ENCODE measurements at places on chromosomes 13 and 19.

DNA sequence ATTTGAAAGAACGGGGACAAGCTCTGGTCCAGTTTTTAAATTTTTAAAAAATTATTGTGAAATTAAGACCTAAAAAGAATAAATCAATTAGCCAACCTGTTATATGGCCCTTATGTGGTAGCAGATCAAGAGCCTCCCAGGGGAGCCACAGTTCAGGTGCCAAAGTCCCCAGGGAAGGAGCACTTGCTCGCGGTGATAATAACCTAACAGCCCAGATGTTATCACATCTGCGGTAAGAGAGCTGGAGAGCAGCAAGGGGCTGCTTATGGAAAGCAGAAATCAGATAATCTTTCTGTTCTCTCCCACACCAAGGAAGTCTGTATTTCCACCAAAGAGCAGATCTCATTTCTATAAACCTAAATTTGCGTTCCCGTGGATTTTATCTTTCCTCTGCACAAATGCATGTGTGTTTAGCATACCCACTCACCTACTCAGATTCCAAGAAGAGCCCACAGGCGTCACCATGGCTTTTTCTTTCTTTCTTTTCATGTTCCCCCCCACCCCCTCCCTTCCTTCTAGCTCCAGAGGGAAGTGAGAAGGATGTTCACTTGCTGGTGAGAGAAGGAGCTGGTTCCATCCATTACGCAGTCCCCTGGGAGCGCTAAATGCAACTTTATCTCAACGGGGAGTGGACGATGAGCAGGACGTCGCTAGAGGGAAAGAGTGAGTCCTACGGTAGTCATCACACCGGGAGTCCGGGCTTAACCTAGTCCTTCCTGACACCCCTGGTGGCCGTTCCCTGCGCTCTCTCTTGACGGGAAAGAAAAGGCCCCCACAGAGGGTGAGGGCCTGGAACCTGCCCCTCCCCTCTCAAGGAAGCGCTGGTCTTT, 1.6 kb upstream of the POU4F1 start:
- peak; percentile 58 for DNase-seq

DNA sequence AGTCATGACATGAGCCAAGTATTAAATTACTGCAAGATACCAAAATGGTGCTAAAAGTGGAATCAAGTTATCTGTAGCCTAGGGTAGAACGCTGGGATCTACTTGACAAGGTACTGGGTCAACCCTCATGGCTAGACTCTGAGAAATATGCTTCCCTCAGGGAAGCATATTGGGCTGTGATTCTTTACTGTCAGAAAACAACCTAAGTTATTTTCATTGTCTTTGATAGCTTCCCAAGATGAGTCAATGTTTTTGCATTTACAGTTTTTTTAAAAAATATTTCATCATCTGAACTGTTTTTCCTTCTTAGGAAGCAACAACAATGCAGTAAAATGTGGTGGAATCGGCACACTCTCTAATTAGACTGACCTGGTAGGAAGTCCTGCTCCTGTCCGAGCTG, 218.0 kb downstream of the RGCC start:
- no peak for DNase-seq

DNA sequence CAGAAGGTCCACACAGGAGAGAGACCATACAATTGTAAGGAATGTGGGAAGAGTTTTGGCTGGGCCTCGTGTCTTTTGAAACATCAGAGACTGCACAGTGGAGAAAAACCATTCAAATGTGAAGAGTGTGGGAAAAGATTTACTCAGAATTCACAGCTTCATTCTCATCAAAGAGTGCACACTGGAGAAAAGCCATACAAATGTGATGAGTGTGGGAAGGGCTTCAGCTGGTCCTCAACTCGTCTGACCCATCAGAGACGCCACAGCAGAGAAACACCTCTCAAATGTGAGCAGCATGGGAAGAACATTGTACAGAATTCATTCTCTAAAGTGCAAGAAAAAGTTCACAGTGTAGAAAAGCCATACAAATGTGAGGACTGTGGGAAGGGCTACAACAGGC, 5.4 kb upstream of the ZNF225 start:
- DNase-seq: no peak

- DNase-seq: no peak
Observed at GRCh38 chr19:42196011-42197001, 21.2 kb downstream of the DEDD2 start.

DNA sequence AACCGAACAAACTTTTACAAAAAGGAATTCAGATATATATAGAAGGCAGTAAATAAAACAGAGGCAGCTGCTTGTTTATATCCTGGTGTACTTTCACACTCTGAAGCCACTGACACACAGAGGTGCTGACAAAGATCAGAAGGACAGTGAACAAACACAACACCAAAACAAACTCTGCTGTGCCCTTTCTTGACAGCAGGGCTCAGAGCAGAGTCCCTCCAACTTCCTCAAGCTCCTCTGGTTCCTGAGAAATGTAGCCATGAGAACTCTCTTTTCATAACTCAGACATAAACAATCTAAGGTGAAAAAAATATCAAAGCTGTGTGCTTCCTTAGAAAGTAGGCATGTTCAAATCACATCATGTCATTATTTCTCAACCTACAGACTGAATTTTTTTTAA, 1052.8 kb upstream of the SPRY2 start:
- no peak for DNase-seq

GRCh38 chr13:107250628-107251027, 682.7 kb upstream of the ARGLU1 start:
- DNase-seq: no peak

DNA sequence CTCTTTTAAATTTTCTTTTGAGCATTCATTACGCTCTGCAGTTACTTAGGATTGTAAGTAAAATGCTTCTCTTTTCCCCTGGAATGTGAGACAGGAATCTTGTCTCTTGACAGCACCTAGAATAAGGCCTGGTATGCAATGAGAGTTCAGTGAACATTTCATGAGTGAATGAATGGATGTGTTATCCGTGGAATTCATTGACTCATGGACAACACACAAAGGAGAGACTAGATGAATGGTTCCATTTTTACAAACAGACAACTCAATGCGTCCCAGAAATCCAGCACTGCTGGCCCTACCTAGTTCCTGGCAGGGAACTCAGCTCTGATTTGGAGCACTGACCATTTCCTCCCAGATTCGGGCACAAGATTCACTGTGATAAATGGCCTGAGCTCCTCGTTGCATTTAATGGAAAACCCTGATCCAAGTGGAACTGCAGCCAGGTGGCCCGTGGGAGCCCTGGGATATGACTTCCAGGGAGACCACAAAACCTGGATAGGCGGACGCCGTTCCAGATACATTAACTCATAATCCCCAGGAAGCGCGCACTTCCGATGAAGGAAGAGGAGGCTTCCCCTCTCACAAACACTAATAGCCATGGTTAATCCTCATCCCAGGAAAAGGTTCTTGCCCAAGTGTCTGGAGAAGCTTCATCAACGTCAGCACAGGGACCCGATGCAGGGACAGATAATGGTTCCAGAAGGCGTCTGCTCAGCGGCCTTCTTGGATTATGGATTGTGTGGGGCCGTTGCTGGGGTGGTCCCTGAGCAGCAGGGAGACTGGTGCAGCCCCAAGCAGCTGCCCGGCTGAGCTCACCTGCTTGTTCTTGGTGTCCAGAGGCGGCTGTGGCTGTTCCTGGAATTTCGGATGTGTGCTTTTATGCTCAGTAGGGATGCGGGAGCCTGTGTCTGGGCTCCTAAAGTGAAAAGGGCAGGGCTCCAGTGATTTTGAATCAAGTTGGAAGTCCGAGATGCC, 211.1 kb upstream of the TSHZ3 start:
- DNase-seq: no peak

DNA sequence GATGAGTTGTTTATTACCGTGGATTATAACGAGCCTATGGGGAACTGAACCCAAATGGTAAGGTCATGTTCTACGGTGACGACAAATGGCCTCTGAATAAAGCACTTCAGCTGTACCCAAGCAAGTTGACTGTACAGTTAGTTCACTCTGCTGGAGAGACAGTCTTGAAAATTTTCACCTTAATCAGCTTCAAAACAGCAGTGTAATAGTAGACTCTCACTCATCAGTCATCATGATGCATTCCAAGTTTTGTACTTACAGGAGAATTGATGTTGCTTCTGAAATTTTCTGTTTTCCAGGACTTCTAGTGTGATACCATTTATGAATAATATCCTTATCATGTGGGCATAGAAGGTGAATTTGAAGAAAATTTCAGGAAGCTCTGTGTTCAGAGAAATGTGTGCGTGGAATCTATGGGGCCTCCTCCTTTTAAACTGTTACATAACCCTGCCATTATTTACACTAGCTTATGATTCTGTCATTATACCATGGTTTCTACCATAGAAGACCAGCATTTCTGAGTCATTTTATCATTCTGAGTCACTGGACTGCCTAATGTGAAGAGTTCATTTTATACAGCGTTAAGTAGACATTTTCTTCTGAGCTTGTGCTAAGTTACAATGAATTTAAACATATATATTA, 96.9 kb downstream of the WDFY2 start:
- DNase-seq: no peak

GRCh38 chr19:15316498-15316897, 15.8 kb downstream of the BRD4 start:
- no peak for DNase-seq

- no peak for DNase-seq
Observed at GRCh38 chr19:53965091-53965490, 2.4 kb downstream of the CACNG8 start.

DNA sequence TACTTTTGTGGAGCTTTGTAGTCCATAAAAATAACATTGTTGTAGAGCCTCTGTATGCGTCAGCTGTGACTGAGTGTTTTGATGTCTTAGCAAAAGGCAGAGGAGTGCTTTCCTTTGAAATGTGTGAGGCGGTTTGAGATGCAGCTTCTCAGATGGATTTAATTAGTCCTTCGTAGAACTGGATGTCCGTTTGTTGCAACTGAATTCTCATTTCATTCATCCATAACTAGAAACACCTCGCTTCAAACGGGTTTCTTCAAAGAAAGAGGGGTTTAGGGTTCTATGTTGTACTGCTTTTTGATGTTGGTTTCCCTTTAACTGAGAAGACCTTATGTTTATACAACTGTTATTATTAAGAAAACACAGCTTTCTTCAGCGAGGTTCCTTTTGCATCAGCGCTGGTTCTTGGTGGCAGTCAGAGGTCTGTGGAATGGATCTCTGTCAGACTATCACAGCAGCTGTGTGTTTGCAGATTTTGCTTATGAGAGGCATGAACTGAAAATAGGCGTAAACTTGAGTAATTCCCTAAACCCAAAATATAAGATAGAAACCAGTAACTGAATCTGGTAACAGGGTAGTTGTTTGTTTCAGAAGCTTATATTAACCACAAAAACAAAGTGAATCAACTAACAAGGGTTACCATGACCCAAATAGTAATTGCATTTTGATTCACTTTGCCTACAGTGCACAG, 194.4 kb downstream of the GGACT start:
- no peak for DNase-seq

All from A549 (cell line).